ENCODE measurements at places on chromosomes 5 and 9.

DNA sequence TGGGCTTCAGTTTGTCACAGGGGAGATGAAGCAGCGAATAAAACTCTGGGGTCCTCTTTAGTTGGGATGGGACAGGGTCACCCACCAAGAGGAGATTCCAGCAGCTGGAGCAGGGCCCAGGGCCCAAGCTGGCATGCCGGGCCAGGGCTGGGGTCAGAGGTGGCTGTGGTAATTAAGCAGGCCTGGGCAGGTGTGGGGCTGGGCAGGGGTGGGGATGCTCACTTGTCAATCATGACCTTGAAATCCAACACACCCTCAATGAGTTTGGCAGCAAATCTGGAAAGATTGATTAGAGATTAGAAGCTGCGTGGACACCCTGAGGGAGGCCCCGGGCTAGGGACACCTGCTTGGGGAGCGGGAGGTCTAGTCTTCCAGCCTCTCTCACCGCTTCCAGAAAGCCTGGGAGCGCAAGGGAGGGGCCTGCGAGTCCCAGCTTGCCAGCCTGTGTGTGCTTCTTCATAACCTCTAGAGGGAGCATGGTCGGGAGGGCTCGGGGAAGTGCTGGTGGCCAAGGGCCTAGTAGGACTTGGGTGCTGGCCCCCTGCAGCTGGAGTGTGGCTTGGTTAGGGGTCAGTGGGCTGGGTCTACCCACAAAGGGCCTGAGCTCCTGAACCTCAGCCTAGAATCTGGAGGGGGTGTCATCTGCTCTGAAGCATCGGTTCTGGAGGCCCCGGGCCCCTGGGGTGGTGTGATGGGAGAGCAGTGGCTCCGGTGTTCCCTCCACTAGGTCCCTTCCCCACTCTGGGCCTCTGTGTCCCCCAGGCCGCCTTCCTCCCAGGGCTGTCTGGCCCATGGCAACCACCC lies 7.6 kb downstream of the CRAT start:
- no peak for DNase-seq

- peak; percentile 73 for DNase-seq
Measured at GRCh38 chr9:70419556-70420440, 5.3 kb upstream of the KLF9 start.

GRCh38 chr9:27800159-27800558 lies 226.9 kb upstream of the C9orf72 start:
- no peak for DNase-seq

- DNase-seq, result no peak
Measured at GRCh38 chr9:87270221-87270847, 227.3 kb upstream of the DAPK1 start.

DNA sequence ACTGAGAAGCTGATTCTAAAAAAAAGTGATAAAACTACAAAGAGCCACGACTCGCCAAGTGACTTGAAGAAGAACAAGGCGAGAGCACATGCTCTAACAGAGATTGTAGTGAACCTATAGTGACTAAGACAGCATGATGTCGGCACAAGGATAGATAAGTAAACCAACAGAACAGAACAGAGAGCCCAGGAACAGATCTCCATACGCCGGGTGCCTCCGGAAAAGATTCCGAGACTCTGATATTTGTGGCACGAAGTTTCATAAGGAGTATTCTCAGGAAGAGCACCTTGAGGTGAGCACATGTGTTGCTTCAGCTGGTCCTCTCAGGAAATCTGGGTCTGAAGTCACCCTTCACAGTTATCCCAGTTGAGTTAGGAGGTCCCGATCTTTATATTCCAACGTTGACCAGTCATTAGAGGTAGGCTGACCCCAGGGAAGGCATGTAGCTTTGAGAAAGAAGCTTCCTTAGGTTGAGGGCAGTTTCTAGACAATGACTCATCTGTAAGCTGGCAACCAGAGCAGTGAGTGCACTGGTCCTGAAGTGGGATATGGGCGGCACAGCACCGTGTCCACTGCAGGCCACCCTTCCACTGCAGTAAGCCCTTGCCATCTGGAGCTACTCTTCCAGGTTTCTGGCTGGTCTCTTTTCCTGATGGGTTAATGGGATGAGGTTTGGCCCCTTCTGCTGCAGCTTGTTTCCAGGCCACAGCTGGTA lies 13.6 kb upstream of the CLK4 start:
- no peak for DNase-seq

Measured in stimulated activated CD4-positive, alpha-beta T cell treated with anti-CD3 and anti-CD28 coated beads, Interleukin-1b, Interleukin-23, amount 100 ng/mL, for 24 hours (primary cell).